CD4-positive, alpha-beta T cell treated with Interleukin-1 beta for 1 hour (primary cell): ENCODE measurements at places on chromosomes 12 and 14.

- DNase-seq: no peak
Observed at GRCh38 chr12:12499909-12500604, 62.6 kb downstream of the DUSP16 start.

DNA sequence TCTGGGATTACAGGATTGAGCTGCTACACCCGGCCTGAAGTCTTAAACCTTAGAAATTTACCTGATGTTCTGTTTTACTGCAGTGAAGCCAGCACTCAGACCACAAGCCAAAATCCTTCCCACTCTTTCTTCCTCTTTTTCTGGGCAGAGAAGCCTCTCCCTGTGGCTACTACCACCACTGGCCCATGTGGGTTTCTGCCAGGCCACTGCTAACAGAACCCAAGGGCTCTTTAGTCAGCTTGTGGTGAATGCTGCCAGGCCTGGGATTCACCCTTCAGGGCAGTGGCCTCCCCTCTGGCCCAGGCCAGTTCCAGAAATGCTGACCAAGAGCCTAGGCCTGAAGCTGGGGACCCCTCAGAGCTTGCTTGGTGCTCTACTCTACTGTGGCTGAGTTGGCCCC lies 35.3 kb downstream of the GAS2L3 start:
- no peak for DNase-seq

GRCh38 chr12:89389755-89390661 lies 37.7 kb upstream of the DUSP6 start:
- no peak for DNase-seq

DNA sequence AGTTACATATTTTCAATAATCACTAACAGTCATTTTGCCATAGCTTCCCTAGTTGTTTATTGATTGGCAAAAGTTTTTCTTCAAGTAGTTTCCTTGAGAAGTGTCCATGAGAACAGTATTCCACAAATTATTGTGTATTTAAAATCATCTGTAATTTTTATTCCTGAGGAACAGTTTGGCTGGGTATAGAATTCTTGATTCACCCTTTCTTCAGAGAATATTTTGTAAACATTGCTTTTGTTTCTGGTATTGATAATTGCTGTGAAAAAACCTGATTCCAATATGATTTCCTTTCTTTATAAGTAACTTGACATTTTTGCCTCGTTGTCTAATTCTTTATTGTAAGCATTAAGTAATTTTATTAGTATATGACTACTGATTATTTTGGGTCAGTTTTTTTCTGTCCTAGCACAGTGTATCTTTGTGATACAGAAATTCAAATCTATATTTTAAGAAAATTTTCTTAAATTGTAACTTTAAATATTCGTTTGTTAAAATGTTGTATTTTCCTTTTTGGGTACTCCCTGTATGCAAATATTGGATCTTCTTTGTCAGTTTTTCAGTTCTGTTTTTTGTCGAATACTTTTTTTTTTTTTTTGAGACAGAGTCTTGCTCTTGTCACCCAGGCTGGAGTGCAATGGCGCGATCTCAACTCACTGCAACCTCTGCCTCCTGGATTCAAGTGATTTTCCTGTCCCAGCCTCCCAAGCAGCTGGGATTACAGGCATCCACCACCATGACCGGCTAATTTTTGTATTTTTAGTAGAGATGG lies 162.0 kb upstream of the ATP2B1 start:
- DNase-seq: no peak

DNA sequence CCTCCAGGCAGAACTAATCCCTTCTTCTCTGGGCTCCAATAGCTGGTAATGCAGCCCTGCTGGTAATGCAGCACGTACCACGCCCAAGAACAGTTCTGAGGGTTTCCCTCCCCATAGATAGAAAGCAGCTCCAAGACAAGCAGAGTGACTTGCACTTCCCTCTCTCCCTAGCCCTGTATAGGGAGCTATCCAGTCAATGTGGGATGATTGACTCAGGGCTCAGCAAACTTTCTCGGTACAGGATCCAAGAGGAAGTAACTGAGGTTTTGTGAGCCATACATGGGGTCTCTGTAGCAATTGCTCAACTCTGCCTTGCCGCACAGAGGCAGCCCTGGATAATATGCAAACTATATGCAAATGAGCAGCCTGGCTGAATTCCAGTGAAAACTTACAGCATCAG lies 15.5 kb upstream of the FKBP4 start:
- no peak for DNase-seq

DNA sequence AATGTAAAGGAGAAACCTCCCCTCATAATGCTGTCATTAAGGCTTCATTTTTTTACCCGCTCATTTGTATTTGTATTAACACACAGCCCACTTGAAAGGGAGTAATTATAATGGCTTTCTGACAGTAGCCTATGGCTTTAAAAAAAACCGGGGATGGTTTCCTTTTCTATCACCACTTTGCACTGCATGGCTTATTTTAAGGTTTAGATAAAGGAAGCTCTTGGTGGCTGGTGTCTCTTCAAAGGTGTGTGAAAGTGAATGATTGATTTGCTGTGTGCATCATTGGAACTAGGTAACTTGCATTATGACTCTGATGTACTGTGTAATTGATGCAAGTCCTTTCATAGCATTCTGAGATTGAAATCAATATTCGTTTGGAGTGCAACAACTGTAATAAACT lies 80.7 kb downstream of the NPAS3 start:
- no peak for DNase-seq

- no peak for DNase-seq
Observed at GRCh38 chr12:77253321-77253720, 188.0 kb upstream of the E2F7 start.

GRCh38 chr12:23099604-23100003 lies 474.6 kb downstream of the ETNK1 start:
- no peak for DNase-seq

DNA sequence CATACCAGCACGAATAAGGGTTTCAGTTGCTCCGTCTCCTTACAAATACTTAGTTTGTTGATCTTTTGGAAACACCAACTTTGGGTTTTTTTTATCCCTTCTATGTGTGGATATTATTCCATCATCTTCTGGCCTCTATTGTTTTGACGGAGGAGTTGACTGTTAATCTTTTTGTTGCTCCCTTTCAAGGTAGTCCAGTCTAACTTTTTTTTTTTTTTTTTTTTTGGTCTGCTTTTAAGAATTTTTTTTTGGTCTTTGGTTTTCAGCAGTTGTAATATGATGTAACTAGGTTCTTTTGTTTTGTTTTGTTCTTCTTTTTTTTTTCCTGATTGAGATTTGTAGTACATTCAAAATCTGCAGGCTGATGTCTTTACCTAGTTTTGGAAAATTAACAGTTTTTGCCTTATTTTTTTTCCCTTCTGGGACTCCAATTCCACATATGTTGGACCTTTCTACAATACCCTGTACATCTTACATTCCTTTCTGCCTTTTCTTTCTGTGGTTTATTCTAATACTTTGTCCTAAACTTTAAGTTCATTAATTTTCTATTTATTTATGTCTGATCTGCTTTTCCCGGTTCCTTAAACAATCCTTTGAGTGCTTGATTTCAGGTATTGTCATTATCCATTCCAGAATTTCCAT lies 54.9 kb downstream of the DNAH10 start:
- DNase-seq: no peak

DNA sequence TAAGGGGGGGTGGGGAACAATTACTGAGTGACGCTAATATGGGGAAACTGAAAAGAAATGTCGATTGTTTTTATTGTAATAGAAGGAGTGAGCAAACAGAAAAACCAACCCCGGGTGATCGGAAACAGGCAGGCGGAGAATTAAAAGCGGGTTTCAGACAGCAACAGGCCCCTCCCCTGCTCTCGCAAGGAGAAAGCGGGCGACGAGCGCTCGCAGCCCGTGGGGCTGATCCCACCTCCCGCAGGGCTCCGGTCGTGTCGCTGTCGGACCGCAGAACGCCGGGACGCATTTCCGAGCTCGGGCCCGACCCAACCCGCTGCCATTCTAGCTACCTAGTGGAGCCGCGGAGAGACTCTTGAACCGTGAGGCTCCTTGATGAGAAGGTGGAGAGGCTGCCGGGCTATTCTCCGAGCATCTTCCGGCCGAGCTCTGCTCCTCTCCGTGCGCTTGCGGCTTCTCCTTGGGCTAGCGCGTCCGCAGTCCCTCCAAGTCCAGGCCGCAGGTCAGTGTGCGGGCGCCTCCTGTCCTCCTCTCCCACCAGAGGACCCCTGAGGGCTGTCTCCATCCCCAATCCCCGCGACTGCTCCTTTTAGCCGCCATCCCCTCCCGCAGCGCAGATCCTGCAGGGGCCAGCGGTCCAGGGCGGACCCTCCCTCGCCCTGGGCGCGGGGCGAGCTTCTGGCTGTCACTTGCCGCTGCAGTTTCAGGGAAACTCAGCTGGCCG lies 4.1 kb upstream of the PAX9 start:
- DNase-seq: no peak

DNA sequence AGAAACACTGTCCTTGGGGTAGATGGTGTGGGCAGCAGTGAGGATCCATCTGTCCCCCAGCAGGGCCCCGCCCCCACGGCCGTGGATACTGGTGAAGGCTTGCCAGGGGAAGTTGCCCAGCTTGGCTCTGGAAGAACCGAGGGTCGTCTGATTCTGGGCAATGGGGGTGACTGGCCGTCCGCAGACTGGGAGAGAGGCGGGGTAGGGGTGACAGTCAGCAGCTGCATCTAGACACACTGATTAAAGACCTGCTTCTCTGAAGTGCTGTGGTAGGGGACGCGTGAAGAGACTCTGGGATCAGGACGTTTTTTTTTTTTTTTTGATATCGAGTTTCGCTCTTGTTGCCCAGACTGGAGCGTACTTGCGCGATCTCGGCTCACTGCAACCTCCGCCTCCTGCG lies 4.7 kb upstream of the C1R start:
- no peak for DNase-seq

GRCh38 chr14:31278883-31279282 lies 71.3 kb upstream of the HECTD1 start:
- DNase-seq: no peak
